ENCODE measurements at places on chromosomes 5 and 9.

GRCh38 chr9:135226369-135227050, 139.0 kb downstream of the OLFM1 start:
- DNase-seq, result no peak

DNA sequence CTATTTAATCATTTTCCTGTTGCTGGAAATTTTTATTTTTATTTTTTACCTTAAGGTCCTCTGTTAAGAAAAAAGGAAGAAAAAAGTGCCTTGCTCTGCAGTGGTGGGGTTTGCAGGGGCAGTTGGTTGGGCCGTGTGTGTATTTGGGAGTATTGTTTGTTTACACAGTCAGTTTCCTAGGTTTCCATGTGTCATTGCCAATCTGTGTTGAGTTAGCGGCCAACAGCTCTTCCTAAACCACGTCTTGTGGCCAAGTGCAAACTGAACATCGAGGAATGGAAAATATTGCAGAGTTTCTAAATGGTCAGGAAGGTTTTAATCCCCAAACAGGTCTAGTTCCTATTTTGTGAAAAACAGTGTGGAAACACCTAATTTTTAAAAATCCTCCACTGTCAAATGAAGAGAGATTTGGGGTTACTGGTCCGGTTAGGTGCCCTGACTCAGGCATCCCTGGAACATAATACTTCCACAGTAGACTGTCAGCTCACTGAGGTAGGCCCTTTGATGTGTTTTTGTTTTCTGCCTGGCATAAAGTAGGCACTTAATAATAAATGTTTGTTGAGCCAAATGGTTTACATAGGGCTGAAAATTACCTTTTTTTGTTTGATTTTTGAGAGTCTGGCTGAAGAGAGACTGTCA, 37.0 kb downstream of the MAMDC2 start:
- peak; percentile 3 for DNase-seq

DNA sequence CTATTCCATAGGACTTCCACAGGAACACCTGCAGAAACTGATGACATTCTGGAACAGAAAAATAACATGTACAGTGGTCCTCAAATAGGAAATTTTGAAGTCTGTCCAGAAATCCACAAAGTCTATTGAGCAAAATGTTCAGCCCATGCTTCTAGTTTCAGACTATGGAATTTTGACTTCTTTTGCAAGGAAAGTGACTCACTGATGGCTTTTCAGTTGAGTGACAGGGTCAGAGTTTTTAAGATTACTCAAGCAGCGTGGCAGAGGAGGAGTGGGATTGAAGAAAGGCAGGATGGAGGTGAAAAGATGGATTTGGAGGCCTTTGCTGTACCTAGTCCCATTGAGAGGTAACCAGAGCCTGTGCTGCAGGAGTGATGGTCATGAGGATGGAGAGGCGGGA, 151.5 kb downstream of the GOLPH3 start:
- DNase-seq, result no peak

DNA sequence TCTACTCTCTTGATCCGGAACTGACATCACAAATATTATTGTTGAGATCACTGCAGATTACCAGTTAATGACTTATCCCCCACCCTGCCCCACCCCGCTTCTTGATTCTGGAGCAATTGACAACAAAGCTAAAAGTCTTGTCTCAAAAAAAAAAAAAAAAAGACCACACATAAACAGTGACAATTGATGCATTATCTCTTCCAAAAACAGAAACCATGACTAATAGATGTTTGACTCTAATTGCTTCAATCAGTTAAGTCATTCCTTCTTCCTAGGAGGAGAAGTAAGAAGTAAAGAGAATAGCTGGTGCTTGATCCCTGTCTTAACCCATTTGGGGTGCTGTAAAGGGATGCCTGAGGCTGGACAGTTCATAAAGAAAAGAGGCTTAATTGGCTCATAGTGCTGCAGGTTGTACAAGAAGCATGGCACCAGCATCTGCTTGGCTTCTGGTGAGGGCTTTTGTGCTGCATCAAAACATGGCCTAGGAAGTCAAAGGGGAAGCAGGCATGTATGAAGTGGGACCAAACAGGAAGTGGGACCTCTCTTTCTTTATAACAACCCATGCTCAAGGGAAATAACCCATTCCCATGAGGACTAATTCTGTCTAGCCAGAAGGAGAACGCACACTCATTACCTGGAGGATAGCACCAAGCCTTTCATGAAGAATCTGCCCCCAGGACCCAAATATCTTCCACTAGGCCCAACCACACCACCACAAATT, 158.7 kb downstream of the TMEM167A start:
- DNase-seq, result no peak

GRCh38 chr5:158898185-158899177, 201.2 kb downstream of the EBF1 start:
- no peak for DNase-seq

GRCh38 chr5:123803359-123803758, 291.4 kb downstream of the CSNK1G3 start:
- DNase-seq, result no peak

DNA sequence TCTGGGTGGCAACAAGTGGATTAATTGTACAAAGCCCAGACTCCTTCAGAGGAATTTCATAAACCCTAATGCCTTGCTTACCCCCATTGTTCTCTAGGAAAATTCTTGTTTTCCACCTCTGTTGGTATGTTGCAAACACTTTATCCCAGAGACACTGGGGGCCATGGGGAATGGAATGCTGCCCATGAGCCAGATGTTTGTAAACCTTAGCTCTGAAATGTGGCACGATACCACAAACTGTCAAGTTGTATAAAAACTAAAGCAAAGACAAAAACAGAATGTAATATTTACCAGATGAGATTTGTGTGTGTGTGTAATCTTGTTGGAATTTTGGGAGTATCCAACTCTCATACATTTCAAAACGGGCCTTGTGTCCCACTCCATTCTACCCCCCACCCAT, 465.0 kb downstream of the EBF1 start:
- DNase-seq, result no peak

DNA sequence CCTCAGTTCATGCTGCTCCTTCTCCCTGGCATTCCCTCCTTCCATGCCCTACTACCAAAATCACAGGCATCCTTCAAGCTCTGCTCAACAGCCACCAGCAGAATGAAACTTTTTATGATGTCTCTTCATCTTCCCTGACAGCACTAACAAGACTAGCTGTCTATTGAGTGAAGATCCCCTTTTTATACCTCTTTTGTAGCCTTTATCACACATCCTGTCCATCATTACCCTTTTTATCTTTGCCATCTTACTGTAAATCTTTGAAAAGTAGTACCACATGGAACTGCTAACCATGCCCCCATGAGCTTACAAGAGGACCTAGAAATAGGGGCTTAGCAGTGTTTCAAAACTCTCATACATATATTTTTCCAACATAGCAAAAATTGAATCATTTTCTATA, 10.8 kb upstream of the ADRB2 start:
- no peak for DNase-seq

- DNase-seq, result no peak
Measured at GRCh38 chr9:120441426-120442307, 138.3 kb downstream of the CDK5RAP2 start.

DNA sequence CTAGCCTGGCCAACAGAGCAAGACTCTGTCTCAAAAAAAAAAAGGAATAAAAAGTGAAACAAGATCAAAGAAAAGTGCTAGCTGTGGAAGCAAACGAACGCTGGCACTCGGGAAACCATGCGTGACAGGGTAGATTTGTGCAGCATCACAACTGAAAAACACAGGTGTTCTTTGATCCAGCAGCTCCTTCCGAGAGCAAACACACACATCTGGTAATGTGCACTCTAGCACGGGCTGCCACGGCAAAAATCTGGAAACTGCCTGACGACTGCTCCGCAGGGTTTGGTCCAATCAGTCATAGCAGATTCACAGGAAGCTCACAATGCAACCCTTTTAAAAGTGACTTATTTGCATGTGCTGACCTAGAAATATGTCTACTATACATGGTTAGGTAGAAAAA, 80.0 kb downstream of the SYK start:
- DNase-seq, result no peak

- no peak for DNase-seq
Measured at GRCh38 chr5:130966990-130967525, 198.0 kb downstream of the HINT1 start.

GRCh38 chr9:94928691-94929368, 202.3 kb downstream of the AOPEP start:
- DNase-seq, result no peak

DNA sequence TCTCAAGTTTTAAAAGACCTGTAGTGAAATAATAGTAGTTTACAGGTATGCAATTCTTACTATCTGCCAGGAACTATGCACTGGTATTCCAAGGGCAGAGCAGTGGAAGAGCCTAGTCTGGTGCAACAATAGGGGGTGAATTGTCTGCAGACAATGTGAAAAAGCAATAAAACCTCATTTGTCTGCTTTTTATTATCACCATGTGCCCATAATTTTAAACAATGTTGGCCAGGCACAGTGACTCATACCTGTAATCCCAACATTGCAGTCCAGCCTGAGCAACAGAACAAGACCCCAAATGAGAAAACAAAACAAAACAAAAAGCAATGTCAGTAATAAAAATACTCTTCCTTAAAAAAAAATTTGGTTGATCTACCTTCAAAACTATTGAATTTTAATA, 12.2 kb upstream of the SLC44A1 start:
- no peak for DNase-seq

DNA sequence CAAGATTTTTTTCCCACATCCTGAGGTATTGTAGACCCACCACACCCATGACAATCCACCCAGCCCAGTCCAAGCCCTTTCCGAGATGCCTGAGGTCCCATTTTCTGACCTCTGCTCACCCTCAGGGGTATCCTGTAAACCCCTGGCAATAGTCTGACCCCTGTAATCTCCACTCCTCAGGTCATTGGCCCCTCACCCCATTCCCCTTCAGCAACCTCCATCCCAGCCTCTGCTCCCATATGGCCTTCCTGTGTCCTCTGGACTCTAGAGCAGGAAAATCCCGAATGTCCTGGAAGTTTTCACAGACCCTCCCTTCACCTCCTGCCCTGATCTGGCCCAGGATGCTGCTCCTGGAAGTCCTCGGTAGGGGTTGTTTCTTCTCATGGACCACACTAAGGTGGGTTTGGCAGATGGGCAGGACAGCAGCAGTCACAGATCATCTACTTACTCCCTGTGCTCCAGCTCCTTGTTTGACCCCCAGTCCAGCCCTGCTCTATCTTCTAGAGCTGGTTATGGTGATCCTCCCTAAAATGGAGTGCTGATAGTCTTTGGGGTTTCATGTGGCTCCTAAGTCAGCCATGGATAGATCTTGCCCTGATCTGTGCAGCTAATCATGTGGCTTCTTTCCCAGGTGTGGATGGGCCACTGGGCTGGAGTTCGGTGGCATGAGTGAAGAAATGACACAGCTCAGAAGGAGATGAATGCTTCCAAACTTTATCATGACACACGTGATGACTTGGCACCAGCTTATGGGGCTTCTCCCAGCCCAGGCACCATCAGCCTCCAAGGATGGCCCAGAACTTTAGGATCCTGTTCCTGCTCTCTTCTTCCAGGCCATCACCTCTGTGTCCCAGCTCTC, 12.0 kb upstream of the ACSL6 start:
- no peak for DNase-seq

Measured in NB4 (cell line).